Mucosa of descending colon (tissue), 3 donors: ENCODE measurements at places on chromosomes 2 and 18.

GRCh38 chr18:21184396-21184996 lies 57.5 kb upstream of the GREB1L start:
- no peak for DNase-seq

DNA sequence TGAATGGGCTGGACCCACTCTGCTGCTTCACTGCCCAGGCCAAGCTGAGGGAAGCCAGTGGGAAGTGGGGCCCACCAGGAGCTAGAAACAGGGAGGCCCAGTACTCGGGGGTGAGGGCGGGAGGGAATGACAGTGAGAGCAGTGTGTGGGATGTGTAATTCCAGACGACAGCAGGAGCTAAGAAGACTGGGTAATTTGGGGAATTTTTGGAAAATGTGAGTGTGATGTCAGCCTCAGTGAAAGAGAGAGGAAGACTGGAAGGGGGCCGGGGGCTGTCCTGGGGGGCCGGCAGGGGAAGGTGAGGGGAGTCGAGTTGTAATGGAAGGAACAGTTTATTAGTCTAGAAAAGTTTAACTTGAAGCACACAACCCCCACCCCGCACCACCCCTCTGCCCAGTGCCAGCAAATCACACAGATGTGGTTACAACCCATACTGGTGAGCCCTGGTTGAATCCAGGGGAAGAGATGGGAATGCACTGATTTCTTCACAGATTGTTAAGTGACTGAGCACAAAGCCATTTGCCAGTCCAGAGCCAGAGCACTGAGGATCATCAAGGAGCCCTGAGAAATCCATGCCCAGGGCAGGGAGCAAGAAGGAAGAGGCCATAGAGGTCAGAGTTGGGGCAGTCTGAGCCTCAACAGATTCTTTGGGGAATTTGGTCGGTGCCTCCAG lies 76.7 kb upstream of the PKDCC start:
- no peak for DNase-seq

DNA sequence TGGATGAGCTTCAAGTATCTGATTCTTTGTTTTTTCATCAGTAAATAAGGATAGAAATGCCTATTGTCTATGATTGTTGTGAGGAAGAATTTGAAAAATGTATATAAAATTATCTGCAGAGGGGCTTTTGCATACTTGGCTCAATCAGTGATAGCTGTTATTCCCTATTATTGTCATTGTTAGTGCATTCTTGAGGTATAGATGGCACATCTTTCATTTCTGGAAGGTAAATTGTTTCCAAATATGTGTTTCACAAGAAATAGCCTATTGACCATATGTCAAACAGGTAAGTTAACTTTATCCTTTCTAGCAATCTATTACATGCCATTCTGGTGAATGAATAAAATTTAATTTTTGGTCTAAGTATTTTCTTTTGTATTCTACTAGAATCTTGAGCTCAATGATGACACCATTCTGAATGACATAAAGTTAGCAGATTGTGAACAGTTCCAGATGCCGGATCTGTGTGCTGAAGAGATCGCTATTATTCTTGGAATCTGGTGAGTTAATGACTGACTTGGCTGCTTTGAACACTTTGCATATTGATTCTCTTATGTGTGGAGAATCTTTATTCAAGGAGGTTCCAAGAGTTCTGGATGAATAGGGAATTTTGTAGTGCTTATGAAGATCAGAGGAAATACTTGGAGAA lies 44.2 kb downstream of the TTC27 start:
- no peak for DNase-seq

DNA sequence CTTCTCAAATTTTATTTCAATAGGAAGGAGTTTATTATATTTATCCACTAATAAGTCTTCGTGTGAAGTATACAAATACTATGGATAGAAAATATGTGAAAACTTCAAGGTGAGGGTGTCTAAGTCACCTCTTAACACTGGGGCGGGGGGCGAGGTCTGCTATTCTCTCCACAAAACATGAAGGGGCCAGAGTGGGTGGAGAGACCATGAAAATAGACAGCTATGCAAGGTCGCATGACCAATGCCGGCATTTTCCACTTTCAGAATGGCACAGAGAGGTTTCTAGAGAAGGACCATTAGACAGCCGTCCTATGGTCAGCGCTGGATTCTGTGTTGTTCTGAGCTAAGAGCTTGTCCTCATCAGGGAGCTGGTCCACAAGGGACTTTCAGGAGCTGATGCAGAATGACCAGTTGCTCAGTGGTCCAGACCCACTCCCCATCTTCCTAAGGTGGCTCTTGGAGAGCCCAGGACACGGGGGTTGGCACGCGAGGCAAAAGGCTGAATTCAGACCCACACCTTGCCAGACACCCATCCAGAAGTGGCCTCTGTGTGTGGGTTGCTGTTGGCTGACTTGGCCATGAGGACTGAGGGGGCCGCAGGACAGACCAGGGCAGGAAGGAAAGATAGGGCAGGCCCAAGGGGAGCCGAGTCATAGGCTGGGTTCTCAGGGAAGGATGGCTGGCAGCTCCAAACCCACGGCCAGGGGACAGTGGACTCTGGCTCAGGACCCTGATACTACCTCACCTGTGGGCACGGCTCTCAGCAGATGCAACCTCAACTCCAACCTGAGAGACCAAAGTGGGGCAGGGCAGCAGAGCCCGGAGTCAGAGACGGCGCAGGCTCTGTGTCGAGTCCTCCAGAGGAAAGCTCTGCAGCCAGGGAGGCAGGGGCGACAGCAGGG lies 69.8 kb downstream of the NDUFA10 start:
- DNase-seq: peak; percentile 25

DNA sequence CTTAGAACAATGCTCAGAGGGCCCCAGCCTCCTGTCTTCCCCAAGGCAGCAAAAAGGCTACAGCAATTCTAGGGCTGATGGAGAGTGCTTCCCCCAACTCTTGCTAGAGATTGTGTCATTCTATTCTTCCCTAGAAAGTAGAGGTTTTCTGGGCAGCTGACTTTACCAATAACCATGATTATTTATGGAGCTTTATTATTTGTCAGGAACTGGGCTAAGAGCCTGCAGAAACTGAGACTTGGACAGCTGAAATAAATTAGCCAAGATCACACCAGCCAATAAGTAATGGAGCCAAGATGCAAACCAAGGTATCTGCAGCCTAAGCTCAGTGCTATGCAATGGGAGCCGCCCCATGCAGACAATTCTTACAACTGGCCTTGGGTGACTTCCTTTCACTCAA lies 84.8 kb downstream of the CCBE1 start:
- DNase-seq: no peak

DNA sequence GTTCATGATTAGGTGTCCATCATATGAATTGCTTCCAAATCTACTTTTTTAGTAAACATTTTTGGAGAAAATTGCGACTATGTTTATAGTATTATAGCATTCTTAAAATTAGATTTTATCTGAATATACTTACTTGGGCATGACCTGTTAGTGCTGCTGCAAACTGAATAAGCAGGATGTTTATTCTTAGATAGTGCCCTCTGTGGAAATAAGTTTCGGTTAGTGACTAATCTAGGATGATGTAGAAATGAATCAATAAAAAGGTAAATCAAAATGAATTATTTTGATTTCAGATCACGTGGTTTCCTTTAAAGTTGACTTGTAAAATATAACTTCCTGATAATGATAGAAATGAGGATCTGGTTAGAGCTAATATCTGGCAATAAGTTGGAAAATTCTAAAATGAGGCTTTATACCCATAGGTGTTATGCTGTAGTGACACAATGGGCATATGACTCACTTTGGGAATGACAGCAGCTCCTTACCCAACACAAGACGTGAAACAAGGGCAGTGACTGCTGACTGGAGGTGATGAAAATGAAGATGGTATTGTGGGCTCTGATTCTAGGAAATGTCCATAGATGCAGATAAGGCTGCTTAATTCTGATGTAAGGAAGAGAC lies 165.8 kb upstream of the TCF4 start:
- DNase-seq: no peak

DNA sequence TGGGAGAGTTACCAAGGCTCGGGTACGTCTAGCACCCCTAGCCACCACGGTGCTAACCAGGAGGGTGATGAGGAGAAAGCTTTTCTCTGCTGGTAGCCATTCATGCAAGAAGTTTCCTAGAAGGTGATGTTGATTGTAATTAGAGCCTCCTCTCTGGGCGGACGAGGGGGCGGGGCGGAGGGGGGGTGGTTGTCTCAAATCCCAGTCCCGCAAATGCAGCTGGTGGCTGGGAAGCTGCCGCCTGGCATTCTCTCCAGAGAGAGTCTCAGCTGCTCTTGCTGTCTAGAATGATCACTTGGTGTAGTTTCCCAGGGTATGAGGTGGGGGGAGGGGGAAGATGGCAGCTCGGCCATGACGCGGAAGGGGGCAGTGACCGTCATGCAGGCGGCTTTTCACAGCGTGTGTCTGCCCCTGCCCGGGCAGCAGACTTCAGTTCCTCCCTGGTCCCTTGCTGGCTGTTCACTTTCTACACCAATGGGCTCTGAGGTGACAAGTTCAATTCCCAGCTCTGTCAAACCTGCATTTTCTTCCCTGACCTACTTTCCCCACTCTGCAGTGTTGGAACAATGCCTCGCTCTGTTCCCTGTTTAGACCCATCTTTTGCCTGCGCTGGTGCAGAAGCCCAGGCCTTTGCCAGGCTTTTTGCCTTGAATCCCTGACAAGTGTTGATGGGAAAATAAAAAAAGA lies 61.5 kb upstream of the KLF7 start:
- DNase-seq: no peak

DNA sequence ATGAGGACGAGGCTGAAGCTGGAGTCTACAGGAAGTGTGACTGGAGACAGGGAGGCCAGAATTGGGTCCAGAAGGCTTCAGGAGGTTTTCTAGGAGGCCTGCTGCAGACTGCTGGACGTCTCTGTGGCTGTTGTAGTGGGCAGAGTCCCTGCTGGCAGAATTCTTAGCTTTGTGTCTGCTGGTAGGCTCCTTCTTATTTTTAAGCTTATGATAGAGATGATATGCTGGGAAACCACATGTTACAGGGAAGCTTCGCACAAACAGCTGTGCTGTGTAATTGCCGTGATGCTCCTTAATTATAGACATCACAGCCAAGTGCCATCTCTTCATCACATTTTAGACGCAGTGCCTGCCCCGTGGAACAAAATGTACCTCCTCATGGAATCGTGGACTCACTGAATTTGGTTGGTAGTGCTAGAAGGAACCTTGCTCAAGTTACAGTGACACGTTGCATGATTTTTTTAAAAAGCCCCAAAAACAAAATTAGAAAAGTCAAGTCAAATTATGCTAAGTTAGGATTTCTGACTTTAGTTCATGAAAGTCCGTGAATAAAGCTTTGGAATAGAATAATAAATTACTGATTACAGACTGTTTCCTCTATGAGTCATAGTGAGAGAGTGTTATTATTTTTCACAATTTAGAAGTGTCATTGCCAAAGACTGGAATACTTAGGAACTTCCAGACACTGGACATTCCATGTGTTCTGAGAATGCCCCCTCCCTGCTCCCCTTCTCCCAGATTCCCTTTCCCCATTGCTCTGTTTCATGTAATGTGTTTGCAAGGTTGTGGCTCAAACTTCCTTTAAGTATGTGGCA lies 144.1 kb downstream of the FHOD3 start:
- DNase-seq: no peak

- DNase-seq: no peak
These were observed 9.6 kb downstream of the PPP1R1C start for GRCh38 chr2:181995289-181995688.

DNA sequence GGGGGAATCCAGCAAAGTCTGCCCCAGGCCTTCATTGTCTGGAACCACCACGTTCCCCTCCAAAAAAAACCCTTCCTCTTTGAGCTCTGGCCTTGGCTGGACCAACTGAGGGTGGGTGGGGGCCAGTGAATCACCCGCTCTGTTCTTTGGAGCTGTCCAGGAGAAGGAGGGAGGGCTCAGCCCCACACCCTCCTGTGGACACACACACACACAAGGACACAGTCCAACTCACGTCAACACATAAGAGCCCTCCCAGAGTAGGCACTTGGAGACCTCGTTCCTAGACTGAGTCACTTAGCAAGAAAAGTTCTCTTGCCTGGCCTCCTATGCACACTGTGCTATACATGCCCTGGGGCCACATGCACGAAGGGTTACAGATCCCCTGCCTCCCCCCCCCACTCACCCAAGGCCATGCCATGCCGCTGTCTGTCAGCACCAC lies 1.2 kb upstream of the TNS1 start:
- DNase-seq: peak; percentile 48

DNA sequence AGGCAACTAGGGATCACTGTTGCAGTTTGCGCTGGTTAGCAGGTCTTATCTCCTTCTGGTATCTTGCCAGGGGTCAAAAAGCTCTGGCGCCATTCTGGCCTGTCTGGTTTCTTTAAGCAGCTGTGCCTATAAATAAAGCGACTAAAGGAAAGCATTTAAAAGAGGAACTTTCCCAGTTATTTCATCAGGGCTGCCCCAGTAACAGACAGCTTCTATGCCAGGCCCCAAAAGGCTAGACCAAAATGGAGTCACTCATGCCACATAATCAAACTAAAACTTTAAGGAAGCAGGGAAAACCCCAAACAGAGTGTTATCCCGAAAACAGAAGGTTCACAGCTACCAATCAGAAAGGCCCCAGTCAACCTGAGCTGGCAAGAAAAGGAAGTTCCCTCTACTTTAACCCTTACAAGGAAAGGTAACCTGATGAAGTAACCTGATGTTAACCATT lies 41.2 kb upstream of the HNRNPA3 start:
- peak; percentile 48 for DNase-seq
